Cardiac muscle cell (in vitro differentiated cells and primary cell): ENCODE measurements at places on chromosomes 6 and 20. TPM values are rescaled to one million over a fixed set of nuclear protein-coding genes. Genes with fewer than 3 reads are reported as not detected.
A peak's percentile ranks its signal among the peaks of the same experiment; 100 is the strongest.

Gene RNF217
- 20.6 and 27.1 TPM in 2 replicates for total RNA-seq

DNA sequence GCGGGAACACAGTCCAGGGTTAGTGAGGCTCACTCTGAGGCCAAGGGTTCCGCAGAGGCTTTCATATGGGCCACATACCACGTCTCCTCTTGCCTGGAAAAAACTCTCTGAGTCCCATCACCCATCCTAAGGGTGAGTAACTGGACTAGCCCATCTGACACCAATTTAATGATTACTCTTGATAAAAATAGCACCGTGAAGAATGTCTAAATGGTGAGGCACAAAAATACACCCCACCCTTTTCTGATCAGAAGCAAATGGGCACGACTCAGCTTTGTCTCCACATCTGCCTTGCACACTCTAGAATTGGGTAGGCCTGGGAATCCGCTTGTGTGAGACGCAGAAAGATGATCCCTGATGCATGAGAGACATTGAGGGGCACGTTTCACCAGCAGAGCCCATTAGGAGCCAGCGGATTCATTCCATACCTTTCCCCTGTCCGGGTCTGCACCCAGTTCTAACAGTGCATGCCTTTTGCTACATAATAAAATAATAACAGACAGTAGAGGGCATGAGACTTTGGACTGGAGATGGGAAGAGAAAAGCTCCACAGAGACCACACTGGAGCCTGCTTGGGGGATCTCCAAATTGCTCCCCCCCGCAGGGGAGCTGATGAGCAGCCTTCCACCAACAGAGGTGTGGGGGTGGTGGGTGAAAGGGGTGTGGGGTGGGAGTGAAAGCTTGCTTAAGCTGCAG, 110.0 kb upstream of the KCNK16 start:
- no peaks in the 10 kb centered on the region for H3K36me3 ChIP-seq
- H3K27me3 ChIP-seq = no peaks in the 10 kb centered on the region
- no peak overlapping the region for H3K27ac ChIP-seq
- H3K4me3 ChIP-seq = no peak overlapping the region

- H3K27me3 ChIP-seq = no peaks in the 10 kb centered on the region
- no peaks in the 10 kb centered on the region for H3K36me3 ChIP-seq
- no peak for DNase-seq
- no peak overlapping the region for H3K4me3 ChIP-seq
- peaks cover 21% of the 10 kb centered on the region for H3K4me1 ChIP-seq
Observed at GRCh38 chr6:16482702-16483314, 244.4 kb downstream of the GMPR start.

Gene HLA-DMA
- 1.8 and 2.9 TPM in 2 replicates for total RNA-seq

GRCh38 chr6:113584767-113585166, 272.4 kb upstream of the MARCKS start:
- H3K27me3 ChIP-seq = peaks cover 13% of the 10 kb centered on the region
- no peaks in the 10 kb centered on the region for H3K36me3 ChIP-seq
- H3K4me3 ChIP-seq = no peak overlapping the region
- no peak for DNase-seq

Gene SLC23A2
- total RNA-seq = 9.5 and 10.6 TPM in 2 replicates

- no peak overlapping the region for H3K27ac ChIP-seq
- H3K4me3 ChIP-seq = no peak overlapping the region
- no peaks in the 10 kb centered on the region for H3K36me3 ChIP-seq
- peak; percentile 81 for DNase-seq
- H3K4me1 ChIP-seq = peaks cover 7% of the 10 kb centered on the region
- no peaks in the 10 kb centered on the region for H3K27me3 ChIP-seq
Observed at GRCh38 chr6:46263707-46264086, 92.9 kb upstream of the ENPP5 start.

GRCh38 chr6:52049252-52050050, 38.0 kb downstream of the PKHD1 start:
- peak; percentile 49 for DNase-seq
- no peaks in the 10 kb centered on the region for H3K4me1 ChIP-seq
- peaks cover 50% of the 10 kb centered on the region for H3K27me3 ChIP-seq
- no peak overlapping the region for H3K4me3 ChIP-seq

Gene WFDC10B
- total RNA-seq = not detected in 2 replicates

Gene FUT9
- not detected in 2 replicates for total RNA-seq

DNA sequence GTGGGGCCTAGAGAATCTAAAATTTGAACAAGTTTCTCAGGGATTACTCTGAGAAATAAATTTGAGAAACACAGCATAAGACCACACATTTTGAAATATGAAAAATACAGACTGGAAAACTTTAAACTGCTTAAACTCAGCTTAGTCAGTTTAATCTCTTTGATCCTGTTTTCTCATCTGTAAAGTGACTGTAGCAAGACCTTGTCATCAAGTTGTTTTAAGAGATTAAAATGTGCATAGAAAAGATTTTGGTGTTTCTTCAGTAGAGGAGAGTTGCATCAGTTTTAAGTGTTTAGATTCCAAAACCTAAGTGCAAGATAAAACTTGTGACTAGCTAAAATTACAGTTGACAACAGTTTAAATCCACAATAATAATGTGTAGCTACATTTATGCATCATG, 8.1 kb upstream of the BCKDHB start:
- H3K36me3 ChIP-seq = no peaks in the 10 kb centered on the region
- H3K27me3 ChIP-seq = no peaks in the 10 kb centered on the region
- DNase-seq = no peak
- H3K27ac ChIP-seq = no peak overlapping the region
- H3K4me3 ChIP-seq = no peak overlapping the region

Gene PPP1R16B
- 0.07 and 0.15 TPM in 2 replicates for total RNA-seq

Gene ELOVL4
- 3.9 and 6.9 TPM in 2 replicates for total RNA-seq

Gene PRSS35
- total RNA-seq = 60.2 and 89.7 TPM in 2 replicates

GRCh38 chr6:128743974-128744765, 138.8 kb upstream of the LAMA2 start:
- no peak for DNase-seq
- H3K27me3 ChIP-seq = no peaks in the 10 kb centered on the region
- no peak overlapping the region for H3K27ac ChIP-seq
- H3K4me3 ChIP-seq = no peak overlapping the region
- no peaks in the 10 kb centered on the region for H3K36me3 ChIP-seq
- H3K4me1 ChIP-seq = no peaks in the 10 kb centered on the region

Gene ELOVL2
- 0.06 and 0.63 TPM in 2 replicates for total RNA-seq

DNA sequence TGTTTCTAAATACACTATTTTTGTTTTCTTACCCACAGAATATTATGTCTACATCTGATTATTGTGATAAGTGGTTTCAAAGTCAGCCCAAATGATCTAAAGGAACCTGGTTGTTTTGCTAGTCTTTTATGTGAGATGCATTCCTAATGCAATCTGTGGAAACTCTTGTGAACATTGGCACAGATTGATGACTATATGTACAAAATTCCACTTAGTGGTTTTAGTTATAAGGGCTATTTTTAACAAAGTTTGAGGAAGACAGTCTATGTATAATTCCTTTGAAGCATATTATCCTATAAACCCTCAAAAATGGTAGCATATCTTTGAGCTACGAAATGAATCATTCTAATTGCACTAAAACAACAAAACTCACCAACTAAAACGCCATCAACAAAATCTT, 140.9 kb downstream of the GRIK2 start:
- no peak overlapping the region for H3K4me3 ChIP-seq
- no peaks in the 10 kb centered on the region for H3K36me3 ChIP-seq
- H3K4me1 ChIP-seq = no peaks in the 10 kb centered on the region
- no peaks in the 10 kb centered on the region for H3K27me3 ChIP-seq
- H3K27ac ChIP-seq = no peak overlapping the region

- H3K4me1 ChIP-seq = no peaks in the 10 kb centered on the region
- no peaks in the 10 kb centered on the region for H3K36me3 ChIP-seq
- no peaks in the 10 kb centered on the region for H3K27me3 ChIP-seq
- H3K27ac ChIP-seq = no peak overlapping the region
- DNase-seq = no peak
- no peak overlapping the region for H3K4me3 ChIP-seq
Observed at GRCh38 chr20:60113024-60113724, 155.0 kb downstream of the CDH26 start.

GRCh38 chr6:167678102-167679101, 148.3 kb upstream of the AFDN start:
- peak overlapping the region; percentile 32 for H3K4me3 ChIP-seq
- H3K36me3 ChIP-seq = no peaks in the 10 kb centered on the region

Gene ASIP
- not detected in 2 replicates for total RNA-seq

Gene CD40
- total RNA-seq = 0.35 and 0.42 TPM in 2 replicates

Gene TRIM15
- not detected in 2 replicates for total RNA-seq

DNA sequence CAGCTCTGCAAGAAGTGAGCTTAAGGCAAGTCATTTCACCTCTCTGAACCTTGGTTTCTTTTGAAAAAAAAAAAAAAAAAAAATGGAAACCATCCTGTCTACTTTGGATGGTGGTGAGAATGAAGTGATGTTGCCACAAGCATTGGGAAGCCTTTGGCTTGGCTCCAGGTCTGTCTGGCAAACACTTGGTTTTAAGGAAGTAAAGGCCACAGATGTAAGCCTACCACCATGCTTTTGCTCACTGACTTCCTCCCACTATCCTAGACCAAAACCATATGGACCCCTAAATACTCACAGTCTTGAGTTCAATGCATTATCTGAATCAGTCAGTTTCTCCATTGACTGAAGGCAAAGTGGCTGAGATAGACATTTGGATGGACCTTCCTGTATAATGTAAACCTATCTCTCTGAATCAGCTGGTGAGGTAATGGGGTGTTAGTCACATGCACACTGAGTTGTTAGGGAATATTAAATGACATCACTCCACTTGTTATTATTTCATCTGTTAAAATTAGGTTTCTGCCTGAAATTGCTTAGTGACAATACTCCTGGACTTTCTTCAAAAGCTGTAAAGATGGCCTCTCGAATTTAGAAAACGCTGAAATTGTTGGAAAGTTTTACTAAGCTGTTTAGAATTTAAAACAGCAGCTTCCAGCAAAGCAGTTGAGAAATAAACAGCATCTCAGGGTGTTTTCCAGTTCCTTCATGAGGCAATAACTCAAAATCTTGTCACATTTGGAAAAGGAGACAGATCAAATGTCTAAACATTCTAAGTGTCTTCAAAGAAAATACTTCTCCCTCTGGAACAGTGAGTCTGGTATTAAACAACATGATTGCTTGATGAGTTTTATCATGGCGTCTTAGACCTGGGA, 833.5 kb downstream of the DHX35 start:
- no peaks in the 10 kb centered on the region for H3K36me3 ChIP-seq
- DNase-seq = no peak
- H3K4me1 ChIP-seq = no peaks in the 10 kb centered on the region
